Cardiac muscle cell (in vitro differentiated cells and primary cell): ENCODE measurements at places on chromosomes 7 and 10. TPM values are rescaled to one million over a fixed set of nuclear protein-coding genes. Genes with fewer than 3 reads are reported as not detected.

TMEM236 gene
- total RNA-seq, result under 0.01 TPM in 1 of 2 replicates, not detected in the other

EN2 gene
- total RNA-seq, result not detected in 2 replicates

CNNM2 gene
- 8.8 and 18.0 TPM in 2 replicates for total RNA-seq

STEAP2 gene
- 2.9 and 3.4 TPM in 2 replicates for total RNA-seq

KLF14 gene
- total RNA-seq, result not detected in 2 replicates

TAS2R4 gene
- total RNA-seq, result 0.39 and 2.5 TPM in 2 replicates

MYL10 gene
- not detected in 2 replicates for total RNA-seq

STAG3 gene
- total RNA-seq, result 1.6 and 2.0 TPM in 2 replicates

- no peak overlapping the region for H3K4me3 ChIP-seq
- H3K27me3 ChIP-seq, result no peaks in the 10 kb centered on the region
- H3K36me3 ChIP-seq, result no peaks in the 10 kb centered on the region
- H3K27ac ChIP-seq, result no peak overlapping the region
Observed at GRCh38 chr7:130958846-130959245, 224.8 kb upstream of the KLF14 start.

DNA sequence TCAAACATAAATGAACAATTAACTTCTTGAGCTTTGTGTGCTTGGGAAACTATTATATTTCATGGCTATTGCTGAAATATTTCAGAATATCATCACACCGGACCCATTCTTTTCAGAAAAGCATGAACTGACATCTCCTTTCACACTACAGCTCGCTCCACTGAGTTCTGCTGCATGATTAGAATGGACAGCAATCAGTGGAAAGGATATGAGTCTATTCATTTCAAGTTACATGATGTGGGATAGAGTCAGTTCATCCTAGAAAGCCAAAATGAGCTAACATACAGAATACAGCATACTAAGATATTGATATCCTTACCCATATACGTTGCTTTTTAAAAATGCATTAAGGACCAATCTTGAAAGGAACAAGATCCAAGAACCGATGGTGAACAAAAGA lies 1.1 kb upstream of the FAM53B start:
- no peak overlapping the region for H3K27ac ChIP-seq
- H3K4me1 ChIP-seq, result peaks cover 18% of the 10 kb centered on the region
- H3K4me3 ChIP-seq, result no peak overlapping the region
- no peaks in the 10 kb centered on the region for H3K36me3 ChIP-seq

DNA sequence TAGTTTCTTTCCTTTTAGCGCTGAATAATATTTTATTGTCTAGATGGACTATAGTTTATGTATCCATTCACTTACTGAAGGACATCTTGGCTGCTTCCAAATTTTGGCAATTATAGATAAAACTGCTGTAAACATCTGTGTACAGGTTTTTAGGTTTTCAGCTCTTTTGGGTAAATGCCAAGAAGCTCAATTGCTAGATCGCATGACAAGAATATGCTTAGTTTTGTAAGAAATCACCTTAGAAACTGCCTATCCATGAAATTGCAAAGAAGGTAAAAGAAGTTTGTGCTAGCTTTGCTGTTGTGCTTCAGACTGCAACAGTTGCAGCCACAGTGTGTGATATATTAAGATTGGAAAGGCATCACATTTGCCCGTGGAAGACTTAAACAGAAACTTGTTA lies 103.2 kb upstream of the TNS3 start:
- no peaks in the 10 kb centered on the region for H3K27me3 ChIP-seq
- no peak overlapping the region for H3K27ac ChIP-seq
- DNase-seq, result no peak
- H3K4me3 ChIP-seq, result no peak overlapping the region
- no peaks in the 10 kb centered on the region for H3K36me3 ChIP-seq
- no peaks in the 10 kb centered on the region for H3K4me1 ChIP-seq

DNA sequence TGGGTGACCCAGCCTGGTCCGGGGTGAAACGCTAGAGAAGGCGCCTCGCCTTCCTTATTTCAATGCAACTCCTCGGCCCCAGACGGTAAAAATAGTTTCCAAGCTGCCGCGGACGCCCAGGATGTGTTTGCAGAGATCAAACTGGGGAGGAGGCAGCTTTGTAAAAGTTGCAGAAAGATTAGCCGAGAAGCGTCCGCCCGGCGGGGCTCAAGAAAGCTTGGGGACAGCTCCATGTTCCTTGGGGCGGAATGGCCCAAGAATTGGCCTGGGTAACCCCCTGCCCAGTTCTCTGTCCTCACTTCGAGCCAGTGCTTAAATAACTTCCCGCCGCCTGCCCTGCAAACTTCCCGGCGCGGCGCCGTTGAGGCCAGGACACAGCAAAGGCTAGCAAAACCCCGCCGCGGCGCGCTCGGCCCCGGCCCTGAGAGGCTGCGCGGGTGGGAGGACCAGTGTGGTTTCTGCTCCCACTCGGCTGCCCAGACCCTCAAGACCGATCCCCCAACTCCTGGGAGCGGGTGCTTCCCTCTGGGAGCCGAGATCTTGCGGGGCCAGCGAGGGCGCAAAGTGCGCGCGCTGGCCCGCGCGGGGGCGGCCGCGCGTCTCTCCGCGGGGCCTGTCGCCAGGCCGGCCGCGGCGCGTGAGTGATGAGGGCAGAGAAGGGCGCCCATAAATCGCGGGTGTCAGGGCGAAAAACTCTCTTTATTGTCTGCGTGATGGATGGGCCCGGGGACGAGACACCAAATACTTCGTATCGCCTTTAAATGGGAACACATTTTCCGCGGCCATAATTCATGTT lies 6.3 kb upstream of the ZNF503 start:
- no peaks in the 10 kb centered on the region for H3K36me3 ChIP-seq
- peaks cover 8% of the 10 kb centered on the region for H3K4me1 ChIP-seq
- peak overlapping the region; percentile 76 for H3K27ac ChIP-seq
- H3K27me3 ChIP-seq, result peaks cover 59% of the 10 kb centered on the region
- peak overlapping the region; percentile 71 for H3K4me3 ChIP-seq
- DNase-seq, result peak; percentile 56

DNA sequence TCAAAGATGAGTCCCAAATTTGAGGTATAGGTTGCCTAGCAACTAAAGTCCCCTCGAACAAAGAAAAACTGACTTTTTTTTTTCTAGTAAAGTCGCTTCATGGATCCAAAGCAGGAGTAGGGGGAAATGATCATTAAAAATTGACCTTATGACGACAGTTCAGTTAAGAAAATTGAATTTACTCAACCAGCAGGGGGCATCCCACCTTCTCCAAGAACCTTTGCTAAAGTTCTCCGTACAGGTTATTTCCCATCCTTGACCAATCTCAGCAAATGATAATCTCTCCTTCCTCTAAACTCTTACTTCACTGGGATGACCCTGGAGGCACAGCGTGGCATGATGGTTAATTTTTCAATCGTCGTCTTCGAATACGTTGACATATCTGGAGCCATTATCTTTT lies 228.3 kb downstream of the CALN1 start:
- peak; percentile 35 for DNase-seq
- H3K36me3 ChIP-seq, result no peaks in the 10 kb centered on the region
- no peaks in the 10 kb centered on the region for H3K27me3 ChIP-seq

GRCh38 chr7:138542183-138542582 lies 82.1 kb downstream of the TRIM24 start:
- no peak overlapping the region for H3K4me3 ChIP-seq
- H3K36me3 ChIP-seq, result peaks cover 82% of the 10 kb centered on the region
- no peaks in the 10 kb centered on the region for H3K27me3 ChIP-seq

DNA sequence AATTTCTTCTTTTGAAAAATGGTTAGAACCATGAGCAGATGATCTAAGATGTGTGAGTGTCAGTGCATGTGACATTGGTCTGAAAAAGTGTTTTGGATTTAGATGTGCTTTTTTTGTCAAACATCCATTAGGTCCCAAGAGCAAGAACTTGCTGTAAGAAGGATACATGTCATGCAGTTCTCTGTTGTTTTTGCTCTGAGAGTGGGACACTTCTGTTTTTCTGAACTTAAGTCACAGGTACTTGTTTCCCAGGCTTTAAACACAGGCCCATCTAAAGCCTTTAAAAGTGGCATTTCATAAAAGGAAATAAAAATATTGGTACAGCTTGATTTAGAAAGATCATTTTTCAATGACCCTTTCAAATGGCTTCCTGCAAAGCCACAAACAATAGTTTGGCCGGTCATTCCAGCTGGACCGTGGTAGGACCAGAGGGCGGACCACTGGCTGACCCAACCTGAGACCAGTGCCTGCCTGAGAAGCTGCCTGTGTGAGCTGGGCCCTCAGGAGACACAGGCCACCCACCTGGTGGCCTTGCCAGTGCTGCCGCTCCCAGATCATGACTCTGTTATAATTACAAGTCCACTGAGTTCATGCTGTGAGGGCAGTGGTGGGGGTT lies 92.7 kb downstream of the EEPD1 start:
- H3K4me3 ChIP-seq, result no peak overlapping the region
- H3K36me3 ChIP-seq, result no peaks in the 10 kb centered on the region
- H3K27me3 ChIP-seq, result no peaks in the 10 kb centered on the region
- no peak for DNase-seq
- no peak overlapping the region for H3K27ac ChIP-seq

DNA sequence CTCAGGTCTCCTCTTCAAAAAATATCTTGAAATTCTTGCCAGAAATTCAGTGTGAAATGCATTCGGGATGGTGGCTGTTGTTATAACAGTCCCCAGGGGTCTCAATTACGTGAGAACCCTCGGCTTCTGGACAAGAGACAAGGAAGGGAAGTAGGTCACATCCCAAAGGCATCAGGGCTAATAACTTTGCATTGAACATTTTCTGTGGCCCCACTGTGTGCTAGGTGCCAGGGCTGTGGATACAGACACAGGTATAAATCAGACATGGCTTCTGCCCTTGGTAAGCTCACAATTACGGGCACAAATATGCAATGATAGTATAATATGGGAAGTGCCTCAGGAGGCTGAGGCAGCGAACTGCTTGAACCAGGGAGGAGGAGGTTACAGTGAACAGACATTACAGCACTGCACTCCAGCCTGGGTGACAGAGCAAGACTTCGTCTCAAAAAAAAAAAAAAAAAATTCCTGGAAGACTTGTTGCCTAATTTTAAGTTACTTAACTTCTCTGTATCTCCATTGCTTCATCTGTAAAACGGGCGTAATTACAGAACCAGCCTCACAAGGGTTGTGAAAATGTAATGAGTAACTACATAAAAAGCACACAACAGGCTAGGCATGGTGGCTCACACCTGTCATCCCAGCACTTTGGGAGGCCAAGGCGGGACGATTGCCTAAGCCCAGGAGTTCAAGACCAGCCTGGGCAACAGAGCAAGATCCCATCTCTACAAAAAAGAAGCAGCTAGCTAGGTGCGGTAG lies 2.5 kb upstream of the RHBDD2 start:
- peaks cover 3% of the 10 kb centered on the region for H3K36me3 ChIP-seq
- peaks cover 18% of the 10 kb centered on the region for H3K4me1 ChIP-seq
- no peaks in the 10 kb centered on the region for H3K27me3 ChIP-seq
- no peak overlapping the region for H3K4me3 ChIP-seq

- DNase-seq, result no peak
- H3K36me3 ChIP-seq, result no peaks in the 10 kb centered on the region
- no peaks in the 10 kb centered on the region for H3K4me1 ChIP-seq
Observed at GRCh38 chr7:22601408-22601807, 101.4 kb upstream of the STEAP1B start.

- DNase-seq, result no peak
- no peaks in the 10 kb centered on the region for H3K36me3 ChIP-seq
- H3K4me3 ChIP-seq, result no peak overlapping the region
- H3K27me3 ChIP-seq, result no peaks in the 10 kb centered on the region
- H3K4me1 ChIP-seq, result no peaks in the 10 kb centered on the region
- H3K27ac ChIP-seq, result no peak overlapping the region
Observed at GRCh38 chr7:72007018-72007417, 405.1 kb downstream of the CALN1 start.

DNA sequence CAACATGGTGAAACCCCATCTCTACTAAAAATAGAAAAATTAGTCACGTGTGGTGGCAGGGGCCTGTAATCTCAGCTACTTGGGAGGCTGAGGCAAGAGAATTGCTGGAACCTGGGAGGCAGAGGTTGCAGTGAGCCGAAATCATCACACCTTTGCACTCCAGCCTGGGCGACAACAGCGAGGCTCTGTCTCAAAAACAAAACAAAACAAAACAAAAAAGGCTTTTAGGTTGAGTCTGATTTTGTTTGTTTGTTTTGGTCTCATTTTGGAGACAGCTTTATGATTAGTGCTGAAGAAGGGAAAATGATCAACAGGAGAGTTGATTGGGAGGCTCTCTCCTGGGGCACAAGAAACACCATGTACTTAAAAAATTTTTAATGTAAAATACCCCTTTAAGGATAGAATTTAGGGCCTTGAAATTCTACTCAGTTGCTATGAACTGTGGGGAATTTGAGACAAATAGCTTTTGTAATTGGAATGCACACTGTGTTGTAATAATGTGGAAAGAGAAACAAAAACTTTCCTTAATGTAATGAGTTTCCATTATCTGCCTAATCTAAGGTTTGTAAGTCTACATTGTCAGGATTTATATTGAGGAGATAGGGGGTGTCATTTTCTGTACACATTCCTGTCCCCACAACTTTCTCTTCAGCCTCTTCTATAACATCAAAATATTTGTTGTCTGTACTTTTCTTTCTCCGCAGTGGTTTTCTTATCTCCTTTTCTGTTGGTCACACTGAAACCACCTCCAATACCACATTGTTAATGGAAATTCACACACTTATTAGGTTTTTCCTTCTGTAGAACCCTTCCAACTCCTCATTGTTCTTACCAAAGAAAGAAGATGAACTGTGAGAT lies 41.3 kb downstream of the ARID5B start:
- DNase-seq, result peak; percentile 81
- H3K27me3 ChIP-seq, result no peaks in the 10 kb centered on the region
- H3K4me1 ChIP-seq, result no peaks in the 10 kb centered on the region
- H3K27ac ChIP-seq, result no peak overlapping the region

DNA sequence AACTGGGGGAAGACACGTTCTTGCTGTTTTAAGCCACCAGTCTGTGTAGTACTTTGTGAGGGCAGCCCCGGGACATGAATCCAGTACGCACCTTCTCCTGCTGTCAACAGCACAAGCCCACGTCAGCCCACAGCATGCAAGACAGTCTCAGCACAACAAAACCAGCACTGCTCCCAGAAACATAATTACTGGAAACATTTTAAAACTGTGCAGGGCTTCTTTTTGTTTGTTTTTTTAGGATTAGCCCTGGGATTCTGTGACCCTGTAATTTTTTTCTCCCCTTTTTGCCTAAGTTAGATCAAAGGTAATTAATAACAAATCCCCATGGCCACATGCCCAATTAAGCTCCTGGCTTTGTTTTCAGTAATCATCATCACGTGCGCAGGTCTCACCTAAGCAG lies 87.5 kb downstream of the VOPP1 start:
- H3K4me3 ChIP-seq, result no peak overlapping the region
- no peaks in the 10 kb centered on the region for H3K4me1 ChIP-seq
- H3K27ac ChIP-seq, result no peak overlapping the region
- no peaks in the 10 kb centered on the region for H3K36me3 ChIP-seq
- no peak for DNase-seq

GRCh38 chr10:34507217-34507616 lies 307.9 kb downstream of the PARD3 start:
- peaks cover 8% of the 10 kb centered on the region for H3K4me1 ChIP-seq
- no peaks in the 10 kb centered on the region for H3K36me3 ChIP-seq
- H3K4me3 ChIP-seq, result no peak overlapping the region
- no peak for DNase-seq
